ENCODE measurements at places on chromosomes 4 and X.
A peak's percentile ranks its signal among the peaks of the same experiment; 100 is the strongest.

DNA sequence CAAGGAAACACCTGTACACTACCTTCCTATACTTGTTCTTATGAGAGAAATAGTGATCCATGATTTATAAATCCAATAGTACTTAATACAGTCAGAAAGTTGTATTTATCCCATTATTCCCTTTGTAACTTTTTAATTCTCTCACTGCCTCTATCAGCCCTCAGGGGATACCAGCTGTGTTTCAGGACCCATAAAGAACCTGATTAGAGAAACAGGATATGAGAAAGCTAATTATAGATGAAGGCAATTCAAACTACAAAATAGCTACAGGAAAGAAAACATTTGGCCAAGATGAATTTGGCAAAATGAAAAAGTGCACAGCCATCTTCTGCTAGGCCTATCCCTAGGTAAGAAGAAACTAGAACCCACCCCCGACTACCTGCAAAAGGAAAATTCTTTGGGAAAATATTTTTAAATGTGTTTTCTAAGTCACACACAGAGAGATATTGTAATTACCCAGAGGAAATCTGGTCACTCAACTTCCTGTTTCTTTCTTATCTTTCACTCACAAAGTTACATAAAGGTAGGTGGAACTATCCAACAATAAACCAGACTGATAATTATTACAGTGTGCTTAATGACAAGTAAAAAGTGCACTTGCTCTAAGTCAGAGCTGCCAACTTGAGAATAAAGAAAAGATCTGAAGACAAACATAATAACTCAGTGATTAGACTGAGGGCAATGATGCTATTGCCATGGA, 836.5 kb upstream of the HTR2C start:
- DNase-seq = no peak

GRCh38 chr4:1809754-1810502, 16.8 kb downstream of the FGFR3 start:
- DNase-seq = peak; percentile 88

GRCh38 chr4:165301833-165302232, 25.6 kb upstream of the MSMO1 start:
- no peak for DNase-seq

- DNase-seq = no peak
Measured at GRCh38 chrX:31483336-31483735, 411.5 kb upstream of the FTHL17 start.

DNA sequence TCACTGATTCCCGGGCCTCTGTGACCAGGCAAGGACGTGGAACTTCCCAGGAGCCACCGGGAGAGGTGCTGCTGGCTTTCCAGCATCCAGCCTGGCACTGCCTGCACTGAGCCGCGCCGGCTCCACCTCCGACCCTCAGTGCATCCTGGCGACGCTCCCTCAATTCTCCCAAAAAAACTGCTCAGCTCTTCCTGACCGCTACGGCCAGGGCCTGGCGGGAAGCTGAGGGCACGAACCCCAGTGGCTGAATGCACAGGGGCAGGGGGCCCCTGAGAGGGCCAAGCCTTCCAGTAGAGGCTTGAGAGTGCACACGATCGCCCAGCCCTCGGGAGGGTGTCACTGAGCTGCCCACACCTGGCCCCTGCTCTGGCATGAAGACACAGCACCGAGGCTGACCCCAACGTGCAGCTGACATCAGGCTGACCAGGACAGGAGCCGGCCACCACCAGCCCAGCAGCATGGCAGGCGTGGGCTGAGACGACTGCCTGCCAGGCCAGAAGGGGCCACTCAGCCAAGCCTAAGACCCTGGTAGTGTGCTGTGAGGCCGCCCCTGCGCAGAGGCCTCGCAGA, 6.9 kb downstream of the CTBP1 start:
- DNase-seq = no peak

DNA sequence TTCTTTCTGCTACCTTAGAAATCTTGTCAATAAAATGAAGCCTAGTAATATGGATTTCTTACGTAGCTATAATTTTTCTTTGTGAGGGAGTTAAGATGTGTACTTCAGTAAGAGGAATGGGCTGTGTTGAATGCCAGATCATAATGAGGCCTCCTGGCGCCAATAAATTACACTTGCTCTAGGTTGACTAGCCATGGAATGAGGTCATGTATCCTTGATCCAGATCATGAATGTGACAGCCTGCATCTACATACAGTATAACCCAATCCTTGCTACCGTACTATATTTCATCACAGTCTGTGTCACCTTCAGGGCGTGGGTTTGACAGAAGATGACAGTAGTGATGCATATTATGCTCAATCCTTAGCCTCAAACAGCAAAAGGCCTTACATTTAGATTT, 36.2 kb downstream of the NHS start:
- DNase-seq = no peak

DNA sequence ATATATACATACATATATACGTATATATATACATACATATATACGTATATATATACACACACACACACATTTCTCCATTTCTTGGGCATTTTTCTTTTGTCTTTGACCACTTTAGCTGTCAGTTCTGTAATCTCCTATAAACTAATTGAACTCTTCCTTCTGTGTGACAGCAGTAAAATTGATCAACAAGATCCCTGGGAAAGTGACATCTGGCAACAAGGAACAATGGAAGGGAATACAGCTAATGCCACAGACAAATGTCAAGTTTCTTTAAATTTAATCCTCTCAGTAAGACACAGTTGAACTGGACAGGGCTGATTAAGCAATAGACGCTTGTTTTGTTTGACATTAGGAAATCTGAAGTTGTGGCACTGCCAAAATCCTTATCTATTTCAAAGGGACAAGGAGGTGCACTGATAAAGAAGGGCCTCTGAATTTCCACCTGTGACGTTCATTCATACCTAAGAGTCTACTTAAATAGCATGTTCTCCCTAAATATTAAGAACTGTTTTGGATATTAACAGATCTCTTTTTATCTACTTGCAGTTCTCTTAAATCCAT, 126.9 kb downstream of the RNF150 start:
- peak; percentile 84 for DNase-seq

GRCh38 chr4:78379040-78379439, 172.5 kb upstream of the ANXA3 start:
- DNase-seq = no peak

DNA sequence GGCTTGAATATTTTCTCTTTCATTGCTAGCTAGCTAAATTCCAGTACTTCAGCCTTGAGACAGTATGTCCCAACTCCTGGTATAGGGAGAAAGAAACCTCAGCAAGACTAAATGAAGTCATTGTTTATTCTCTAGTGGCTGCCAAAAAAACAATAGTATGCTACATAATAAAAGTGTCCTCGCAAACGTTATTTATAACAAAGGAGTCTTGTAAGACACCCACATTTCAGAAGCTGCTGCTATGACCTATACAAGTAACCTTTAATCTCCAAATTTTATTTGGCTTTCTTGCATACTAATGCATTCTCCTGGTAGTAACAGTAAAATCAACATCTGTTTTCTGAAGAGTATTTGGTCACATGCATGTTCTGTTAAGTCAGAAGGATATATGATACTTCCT, 28.8 kb downstream of the NEK1 start:
- no peak for DNase-seq

- DNase-seq = no peak
Measured at GRCh38 chr4:145520172-145520571, 38.5 kb downstream of the SMAD1 start.

DNA sequence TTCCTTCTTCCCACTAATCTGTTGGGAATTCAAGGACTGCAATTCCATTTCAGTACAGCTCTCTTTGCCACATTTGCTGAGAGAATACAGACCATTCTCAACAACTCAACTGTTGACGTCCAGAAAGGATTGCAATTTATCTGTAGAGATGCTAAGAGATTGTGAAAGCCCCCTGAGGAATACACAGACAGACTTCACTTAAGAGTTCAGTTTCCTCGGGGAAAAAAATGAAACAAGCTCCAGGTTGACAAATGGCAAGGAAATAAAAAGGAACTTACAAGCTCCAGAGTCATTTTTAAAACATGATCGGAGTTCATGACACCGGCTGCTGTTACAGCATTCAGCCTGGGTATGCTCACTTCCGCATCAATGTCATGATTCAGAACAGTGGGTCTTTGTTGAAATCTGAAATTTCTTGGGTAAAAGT, 13.8 kb downstream of the TLR10 start:
- no peak for DNase-seq

DNA sequence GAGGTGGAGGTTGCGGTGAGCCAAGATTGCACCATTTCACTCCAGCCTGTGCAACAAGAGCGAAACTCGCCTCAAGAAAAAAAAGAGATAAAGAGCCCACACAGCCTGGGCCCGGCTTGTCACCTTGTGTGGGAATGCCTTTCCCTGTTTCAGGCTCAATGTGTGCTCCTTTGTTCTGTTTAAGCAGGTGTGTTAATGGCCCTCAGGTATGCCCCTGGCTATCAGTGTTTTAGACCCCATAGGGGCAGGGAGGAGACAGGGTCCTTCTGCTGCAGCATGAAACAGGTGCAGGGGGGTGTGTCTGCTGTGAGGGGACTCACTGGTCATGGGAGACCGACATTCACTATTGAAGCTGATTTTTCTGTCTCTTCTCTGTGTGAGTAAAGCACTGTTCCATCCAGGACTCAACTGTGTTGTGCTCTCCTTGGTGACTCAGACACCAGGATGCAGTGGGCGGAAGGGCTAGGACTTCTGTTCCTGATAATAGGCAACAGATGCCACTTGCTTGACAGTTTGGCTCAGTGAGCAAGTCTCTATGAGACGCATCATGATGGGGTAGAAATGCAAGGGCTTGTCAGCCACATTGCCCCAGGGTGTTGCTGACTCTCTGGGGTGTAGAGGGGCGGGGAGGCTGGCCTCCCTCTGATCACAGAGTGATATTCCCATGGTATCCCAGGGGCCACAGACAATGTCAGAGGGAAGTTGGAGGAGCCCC, 15.6 kb upstream of the LAP3 start:
- no peak for DNase-seq

GRCh38 chr4:114922592-114922933, 190.9 kb downstream of the NDST4 start:
- DNase-seq = no peak

DNA sequence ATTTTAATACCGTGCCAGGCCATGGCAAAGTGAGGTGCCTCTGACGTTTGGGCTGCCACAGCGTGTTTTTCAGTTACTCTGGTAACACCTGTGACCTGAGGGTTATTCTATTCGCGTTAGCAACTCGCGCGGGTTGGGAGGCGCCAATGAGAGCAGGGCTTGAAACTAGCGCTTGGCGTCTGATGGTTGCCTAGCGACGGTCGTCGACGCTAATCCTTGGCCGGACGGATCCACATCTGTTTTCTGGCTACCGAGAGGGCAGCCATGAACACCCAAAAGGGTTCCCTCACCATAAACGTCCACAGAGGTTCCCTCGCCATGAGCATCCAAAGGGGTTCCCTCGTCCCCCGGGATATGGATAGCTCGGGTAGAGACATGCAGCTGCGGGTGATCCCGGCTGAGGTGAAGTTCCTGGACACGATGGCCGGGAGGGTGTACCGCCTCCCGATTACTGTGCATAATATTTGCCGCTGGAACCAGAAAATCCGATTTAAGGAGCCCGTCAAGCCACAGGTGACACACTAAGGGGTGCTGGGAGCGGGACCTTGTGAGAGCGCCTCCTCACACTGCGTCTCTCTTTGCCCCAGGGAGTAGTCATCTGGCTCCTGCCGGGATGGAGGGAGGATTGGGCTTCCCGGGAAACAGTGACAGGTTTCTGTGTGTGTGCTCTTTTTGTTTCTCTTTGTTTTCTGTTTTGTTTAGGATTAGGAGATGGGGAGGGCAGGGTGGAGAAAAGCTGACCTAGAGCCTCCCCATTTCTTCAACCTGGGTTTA, at the start of gene CFAP47:
Gene CFAP47, plus strand, starts transcription at position 199 of the 774 bp plus-strand sequence. Its CDS starts 66 bp downstream, at position 265.
- DNase-seq = peak; percentile 89

GRCh38 chr4:175891851-175892250, 79.8 kb upstream of the GPM6A start:
- DNase-seq = peak; percentile 44

DNA sequence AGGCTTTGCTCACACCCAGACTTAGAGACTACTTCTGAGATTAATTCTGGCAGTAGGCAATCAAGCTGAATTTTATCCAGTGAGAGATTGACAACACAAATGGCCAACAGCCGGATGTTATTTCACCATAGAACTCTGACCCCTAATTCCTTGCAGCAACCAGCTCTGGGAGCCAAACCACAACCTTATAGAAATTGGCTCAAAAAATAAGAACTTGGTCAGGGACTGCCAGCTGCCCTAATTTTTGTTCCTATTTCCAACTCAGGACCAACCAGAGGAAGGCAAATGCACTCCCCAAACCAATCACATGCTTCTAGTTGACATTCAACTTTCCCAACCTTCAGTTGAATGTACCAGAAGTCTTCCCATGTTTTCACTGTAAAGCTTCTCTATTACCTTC, 269.7 kb downstream of the HS3ST1 start:
- no peak for DNase-seq

DNA sequence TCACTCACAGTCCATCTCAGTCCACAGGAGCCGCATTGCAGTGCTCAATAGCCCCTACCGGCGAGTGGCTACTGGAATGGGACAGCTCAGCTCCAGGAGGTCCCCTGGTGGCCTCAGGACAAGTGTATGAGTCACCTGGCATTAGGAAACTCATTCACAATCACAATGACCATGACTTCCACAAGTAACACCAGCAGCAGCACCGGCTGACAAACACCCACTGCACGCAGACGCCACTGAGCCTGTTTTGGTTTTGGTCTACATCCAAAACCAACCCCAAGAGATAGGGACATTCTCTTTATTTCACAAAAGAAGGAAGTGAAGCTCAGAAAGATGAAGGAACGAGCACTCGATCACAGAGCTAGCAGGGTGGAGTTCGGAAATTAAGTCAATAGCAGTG, 8.1 kb downstream of the JAKMIP1 start:
- no peak for DNase-seq

DNA sequence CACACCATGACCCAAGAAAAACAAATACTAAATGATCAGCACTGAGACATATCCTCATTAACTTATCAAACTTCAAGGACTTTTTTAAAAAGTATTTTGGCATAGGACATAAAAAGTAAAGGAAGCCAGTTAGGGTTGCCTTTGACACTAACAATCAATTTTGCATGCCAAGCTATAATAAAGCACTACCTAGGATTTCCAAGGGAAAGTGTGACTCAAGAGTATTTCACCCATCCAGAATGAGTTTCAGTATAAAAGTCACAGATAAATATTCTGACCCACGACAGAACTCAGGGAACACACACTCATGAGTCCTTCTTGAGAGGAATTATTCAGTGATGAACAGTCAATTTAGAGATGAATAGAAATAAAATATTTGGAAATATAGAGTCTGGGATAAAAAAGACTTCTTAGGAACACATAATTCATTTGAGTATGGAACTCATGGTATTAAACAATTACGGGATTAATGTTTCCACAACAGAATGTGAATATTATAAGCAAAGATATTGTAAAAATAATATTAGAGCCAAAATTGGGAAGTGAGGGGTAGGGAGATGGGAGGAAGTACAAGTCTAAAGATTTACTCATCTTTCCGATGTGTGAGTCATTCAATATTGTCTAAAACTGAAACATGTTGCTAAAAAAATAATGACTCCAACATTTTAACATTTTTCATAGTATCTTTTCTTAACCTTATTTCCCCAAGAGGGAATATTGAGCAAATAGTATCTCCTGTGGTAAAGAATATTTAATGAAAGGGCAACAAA, 143.5 kb upstream of the LNX1 start:
- DNase-seq = no peak

Measured in NCI-H82 (cell line).